ENCODE measurements at places on chromosomes 13 and 19. TPM values are rescaled to one million over a fixed set of nuclear protein-coding genes. Genes with fewer than 3 reads are reported as not detected.

DNA sequence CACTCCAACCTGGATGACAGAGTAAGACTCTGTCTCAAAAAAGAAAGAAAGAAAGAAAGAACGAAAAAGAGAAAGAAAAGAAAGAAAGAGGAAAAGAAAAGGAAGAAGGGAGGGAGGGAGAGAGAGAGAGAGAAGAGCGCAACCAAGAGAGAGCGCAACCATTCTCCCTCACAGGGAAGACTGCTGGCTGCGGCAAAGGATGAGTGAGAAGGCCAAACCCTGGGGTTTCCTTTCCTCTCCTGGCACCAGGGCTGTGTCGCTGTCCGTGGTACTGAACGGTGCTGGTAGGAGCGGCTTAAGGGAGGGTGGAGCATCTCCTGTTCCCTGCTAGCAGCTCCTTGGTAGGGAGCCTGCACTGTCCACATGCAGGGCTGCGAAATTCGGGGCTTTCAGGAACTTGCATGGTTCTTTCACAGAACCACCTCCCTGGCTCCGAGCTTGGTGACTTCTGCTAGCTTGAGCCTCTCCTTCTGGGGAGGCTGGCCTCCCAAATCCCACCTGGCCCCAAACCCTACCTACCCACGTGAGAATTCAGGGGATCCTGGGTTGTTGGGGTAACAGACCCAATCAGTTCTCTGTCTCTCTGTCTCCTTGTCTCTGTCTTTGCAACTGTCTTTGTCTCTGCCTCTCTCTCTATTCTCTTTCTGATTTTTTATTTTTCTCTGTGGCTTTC is 51.1 kb upstream of the ZNRF4 start:
- DNase-seq = peak; percentile 95

DNA sequence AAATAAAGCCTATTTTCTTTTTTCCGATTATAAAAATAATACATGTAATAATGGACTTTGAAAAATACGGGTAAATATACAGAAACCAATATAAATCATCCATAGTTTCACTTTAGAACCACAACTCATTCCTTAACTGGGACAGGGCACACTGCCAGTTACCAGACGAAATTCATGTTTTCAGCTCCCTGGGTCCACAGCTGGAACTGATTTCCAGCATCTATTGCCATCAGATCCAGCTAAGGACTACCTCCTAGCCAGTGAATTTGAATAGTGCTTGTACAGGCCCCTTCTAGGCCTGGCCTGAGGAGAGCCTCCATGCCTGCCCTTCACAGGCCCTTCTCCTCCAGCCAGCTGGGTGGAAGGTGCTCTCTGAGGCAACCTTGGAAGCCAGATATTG is 30.0 kb upstream of the ATP12A start:
- no peak for DNase-seq

DNA sequence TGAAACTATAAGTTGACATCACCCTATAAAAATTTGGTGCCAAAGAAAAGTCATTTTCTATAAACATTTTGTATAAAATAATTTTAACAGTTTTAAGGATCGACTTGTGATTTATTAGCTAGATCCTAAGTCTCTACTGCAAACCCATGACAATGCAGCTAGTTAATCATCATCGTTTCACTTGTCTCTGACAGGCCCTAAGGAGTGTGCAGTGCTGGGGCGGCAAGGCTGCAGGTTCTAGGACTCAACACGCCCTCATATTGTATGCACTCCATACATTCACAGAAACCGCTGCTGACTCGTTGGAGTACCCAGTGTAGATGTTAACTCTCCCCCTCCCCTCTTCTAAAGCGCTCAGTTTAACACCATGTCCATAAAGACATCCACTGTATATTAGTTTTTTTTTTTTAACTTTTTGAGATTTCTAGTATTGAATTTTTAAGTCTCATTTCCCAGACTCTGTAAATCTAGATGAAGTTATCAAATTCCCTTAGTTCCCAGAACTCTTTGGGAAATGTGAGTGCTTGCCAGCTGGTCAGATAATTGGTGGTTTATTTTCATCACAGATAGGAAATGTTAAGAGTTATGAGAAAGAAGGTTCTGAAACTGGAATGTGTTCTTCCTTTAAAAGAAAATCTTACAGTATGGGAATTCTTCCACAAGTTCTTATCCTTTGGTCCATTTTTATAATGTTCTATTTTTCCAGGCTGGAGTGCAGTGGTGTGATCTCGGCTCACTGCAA is 162.8 kb upstream of the RNF113B start:
- DNase-seq = no peak

DNA sequence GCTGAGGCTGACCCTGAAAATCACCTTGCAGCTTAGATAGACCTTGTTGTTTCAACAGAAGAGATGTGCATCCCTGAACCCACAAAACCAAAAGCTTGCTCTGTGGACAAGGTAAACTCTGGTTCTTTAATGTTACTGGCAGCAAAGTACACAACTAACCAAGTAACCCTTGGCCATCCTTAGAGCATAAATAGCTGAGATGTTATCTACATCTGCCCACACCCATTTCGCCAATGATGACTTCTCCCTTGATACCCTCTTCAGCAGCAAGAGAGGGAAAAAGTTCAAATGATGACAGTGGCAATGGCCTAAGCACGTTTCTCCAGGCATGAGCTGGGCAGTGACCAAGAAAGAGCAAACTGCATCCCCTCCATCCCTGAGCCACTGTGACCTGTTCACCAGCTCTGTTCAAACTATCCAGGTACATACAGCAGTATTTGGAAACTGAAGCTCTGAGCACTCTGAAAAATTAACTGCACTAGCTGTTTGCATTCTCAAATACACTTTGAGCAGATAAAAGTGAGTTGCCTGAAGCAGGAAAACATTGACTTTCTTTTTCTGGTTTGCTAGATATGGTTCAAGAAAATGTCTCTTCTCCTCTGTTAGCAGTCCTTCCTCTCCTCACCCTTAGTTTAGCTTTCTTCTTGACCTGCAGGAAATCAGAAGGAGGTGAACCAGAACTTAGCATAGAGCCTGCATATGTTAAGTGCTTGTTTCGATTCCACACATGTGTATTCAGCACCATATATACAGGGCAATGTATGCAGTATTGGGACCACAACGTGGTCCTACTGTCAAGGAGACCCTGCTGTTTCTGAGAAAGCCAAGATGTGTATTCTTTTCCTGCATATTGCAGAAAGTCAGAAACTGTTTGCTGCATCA is 231.7 kb downstream of the FOXO1 start:
- no peak for DNase-seq

- no peak for DNase-seq
Observed at GRCh38 chr13:36965767-36966166, 33.4 kb downstream of the ALG5 start.

- DNase-seq = no peak
Observed at GRCh38 chr13:23516190-23516589, 54.0 kb upstream of the TNFRSF19 start.

GRCh38 chr13:80036845-80037504 is 304.0 kb downstream of the SPRY2 start:
- DNase-seq = no peak

GRCh38 chr19:8254286-8255001 is 45.3 kb downstream of the CERS4 start:
- DNase-seq = no peak

- no peak for DNase-seq
Observed at GRCh38 chr19:1070576-1070930, 3.6 kb downstream of the ARHGAP45 start.

- no peak for DNase-seq
Observed at GRCh38 chr19:11460207-11460606, 20.6 kb downstream of the ELAVL3 start.

DNA sequence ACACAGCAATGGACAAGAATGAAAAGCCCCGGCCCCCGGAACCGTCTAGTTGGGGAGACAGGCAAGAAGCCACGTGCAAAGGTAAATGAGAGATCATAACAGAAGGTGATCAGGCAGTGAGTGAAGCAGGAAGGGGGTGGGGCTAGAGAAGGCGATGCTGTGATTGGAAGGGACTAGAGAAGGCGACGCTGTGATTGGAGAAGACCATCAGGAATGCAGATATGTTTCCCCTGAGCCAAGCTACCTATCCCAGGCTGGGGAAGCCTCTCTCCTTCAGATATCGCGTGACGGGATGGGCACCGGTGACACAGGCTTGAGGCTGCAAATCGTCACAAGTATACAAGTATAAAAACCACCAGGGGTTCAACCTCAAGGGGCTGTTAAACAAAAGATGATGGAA is 21.8 kb downstream of the DCAF15 start:
- DNase-seq = peak; percentile 70

DNA sequence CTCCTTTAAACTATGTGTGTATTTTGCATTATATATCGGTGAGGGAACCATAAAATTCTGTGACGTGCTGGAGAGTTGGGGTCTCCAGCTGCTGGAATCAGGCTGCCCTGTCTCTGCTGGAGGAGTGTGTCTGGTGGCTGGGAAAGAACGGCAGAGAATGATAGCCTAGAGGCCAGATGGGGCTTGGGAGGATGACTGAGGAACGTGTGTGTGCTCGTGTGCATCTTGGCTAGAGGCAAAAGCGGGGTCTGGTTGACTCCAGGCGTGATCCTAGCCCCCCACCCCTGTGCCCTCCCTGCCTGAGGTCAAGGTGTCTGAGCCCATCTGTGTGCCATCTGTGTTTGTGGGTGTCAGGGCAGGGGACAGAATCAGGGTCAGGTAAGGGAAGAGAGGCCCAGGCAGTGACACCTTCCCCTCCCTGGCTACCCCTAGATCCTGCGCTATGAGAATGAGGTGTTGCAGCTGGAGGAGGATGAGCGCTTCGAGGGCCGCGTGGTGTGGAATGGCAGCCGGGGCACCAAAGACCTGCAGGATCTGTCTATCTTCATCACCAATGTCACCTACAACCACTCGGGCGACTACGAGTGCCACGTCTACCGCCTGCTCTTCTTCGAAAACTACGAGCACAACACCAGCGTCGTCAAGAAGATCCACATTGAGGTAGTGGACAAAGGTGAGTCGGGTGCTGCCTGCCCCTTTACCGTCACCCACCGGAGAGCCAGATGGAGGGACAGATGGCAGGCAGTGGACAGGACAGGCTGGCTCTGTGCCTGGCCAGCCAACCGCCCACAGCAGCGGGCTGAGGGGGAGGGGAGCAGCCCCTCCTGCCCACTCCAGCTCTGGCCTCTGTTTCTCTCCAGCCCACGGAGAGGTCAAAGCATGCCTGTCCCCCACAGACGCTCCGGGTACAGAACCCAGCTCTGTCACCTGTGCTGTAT is 3.1 kb downstream of the SCN1B start:
- no peak for DNase-seq

DNA sequence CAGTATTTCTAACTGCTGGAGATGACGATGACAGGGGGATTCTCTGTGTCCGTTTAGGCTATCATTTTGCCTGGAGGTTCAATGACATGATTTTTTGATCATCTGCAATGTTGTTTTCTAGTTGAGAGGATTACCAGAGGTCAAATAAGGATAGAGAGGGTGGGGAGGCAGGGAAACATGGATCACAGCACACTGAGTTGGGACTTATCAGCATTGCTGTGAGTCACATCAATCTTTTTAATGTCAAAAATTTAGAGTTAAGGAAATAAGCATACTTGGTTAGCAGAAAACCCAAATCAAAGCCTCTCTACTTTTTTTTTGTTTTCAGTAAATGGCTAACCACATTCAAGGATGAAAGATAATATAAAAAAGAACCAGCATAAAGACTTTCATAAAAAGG is 43.0 kb upstream of the CSNK1A1L start:
- DNase-seq = no peak

DNA sequence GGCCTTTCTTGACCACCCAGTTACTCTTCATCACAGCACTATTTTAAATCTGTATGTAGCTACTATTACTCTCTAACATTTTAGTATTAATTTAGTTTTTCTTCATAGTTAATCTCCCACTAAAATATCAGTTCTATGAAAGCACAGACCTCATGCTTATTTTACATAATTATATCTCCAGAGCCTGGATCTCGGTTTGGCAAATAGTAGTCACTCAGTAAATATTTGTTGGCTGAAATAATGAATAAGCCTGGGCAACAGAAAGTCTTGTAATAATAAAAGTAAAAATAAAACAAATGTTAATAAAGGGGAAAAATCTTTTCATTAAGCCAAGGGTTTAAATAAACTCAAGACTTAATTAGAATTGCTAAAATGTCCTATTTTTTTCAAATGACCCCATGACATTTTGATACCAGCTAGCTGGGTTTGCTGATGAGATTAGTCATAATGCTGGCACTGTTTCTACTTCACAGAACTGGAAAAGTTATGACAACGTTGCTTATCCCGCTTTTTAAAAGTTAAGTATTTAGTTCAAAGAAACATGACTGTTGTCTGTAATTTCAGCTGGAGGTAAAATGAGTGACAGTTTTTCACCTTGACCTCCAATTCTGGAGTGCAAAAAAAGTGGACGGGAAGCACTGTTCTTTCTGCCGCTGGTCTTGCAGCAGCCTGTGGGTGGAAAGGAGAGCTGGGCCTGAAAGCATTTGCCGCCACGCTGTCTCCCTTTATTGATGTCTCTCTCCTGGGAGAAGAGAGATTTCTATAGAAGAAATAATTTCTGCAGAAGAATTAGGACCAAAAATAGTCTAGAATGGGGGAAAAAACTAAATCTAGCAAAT is 85.2 kb upstream of the SPATA13 start:
- no peak for DNase-seq

DNA sequence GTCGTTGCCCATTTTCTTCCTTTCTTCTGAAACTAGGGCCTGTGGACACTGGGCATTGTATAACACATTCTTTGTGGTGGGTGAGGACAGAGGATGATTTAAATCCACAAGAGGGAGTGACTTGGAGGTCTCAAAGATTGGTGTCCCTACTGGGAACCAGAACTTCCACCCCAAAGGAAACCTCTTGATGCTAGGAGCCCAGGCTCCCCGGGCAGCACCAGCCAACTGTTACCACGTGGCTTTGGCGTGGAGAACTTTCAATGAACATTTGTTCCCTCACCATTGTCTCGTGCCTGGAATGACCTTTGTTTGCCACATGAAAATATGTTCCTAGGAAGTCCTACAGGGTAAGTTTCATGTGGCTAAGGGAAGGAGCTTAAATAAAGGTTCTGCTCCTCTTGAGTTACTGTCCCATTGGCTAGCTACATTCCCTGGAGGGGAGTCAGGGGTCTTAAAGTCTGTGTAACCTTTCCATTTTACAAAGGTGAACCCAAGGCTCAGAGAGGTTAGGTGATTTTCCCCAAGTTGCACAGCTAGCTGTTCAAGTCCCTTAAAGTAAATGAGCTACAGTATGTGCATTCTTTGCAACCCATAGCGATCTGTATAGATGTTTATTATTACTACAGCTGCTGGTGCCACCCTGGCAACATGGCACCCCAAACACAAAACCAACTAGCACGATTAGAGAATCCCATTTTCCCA is 5.0 kb upstream of the CDX2 start:
- DNase-seq = no peak

Gene TTC9B
- 0.25 TPM for polyA plus RNA-seq

Gene NPHS1
- polyA plus RNA-seq = 123 TPM

Gene OLFM2
- polyA plus RNA-seq = 18.9 TPM

Gene IFI30
- polyA plus RNA-seq = 11.3 TPM

Gene NMRK2
- not detected for polyA plus RNA-seq

Gene GEMIN7
- polyA plus RNA-seq = 22.5 TPM

Gene CCDC169
- polyA plus RNA-seq = 9.1 TPM

Gene IGFL4
- 0.58 TPM for polyA plus RNA-seq

Gene SYT5
- polyA plus RNA-seq = 0.30 TPM

Measured in left kidney (tissue), 8 donors.